ENCODE measurements at places on chromosomes 7 and 10. TPM values are rescaled to one million over a fixed set of nuclear protein-coding genes. Genes with fewer than 3 reads are reported as not detected.

DNA sequence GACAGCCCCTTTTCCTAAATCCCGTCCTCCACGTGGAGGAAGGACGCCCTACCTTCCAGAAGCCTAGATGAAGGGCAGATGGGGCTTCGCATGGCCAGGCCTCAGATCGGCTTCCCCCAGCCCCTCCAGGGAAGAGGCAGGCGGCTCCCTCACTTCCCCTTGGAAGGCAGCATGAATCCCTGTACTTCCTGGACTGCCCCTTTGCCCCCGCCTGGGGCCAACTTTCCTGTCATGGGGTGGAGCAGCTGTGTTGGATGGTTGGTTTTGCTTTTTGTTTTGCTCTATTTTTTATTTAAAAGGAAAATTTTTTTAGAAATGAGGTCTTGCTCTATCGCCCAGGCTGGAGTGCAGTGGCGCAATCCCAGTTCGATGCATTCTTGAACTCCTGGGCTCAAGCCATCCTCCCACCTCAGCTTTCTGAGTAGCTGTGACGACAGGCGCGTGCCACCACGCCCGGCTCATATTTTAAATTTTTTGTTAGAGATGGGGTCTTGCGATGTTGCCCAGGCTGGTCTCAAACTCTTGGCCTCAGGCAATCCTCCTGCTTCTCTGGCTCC lies 27.2 kb downstream of the GTF2IRD1 start:
- peaks cover 3% of the 10 kb centered on the region for H3K4me1 ChIP-seq
- DNase-seq = no peak
- H3K36me3 ChIP-seq = no peaks in the 10 kb centered on the region
- H3K27me3 ChIP-seq = peaks cover 24% of the 10 kb centered on the region
- no peak overlapping the region for H3K27ac ChIP-seq

- no peak for DNase-seq
- peaks cover 59% of the 10 kb centered on the region for H3K4me1 ChIP-seq
- peak overlapping the region; percentile 73 for H3K27ac ChIP-seq
- H3K4me3 ChIP-seq = peak overlapping the region; percentile 14
These were observed 55.0 kb downstream of the PRTFDC1 start for GRCh38 chr10:24897326-24897926.

The SH2D4B gene
- 0.18 TPM for total RNA-seq

DNA sequence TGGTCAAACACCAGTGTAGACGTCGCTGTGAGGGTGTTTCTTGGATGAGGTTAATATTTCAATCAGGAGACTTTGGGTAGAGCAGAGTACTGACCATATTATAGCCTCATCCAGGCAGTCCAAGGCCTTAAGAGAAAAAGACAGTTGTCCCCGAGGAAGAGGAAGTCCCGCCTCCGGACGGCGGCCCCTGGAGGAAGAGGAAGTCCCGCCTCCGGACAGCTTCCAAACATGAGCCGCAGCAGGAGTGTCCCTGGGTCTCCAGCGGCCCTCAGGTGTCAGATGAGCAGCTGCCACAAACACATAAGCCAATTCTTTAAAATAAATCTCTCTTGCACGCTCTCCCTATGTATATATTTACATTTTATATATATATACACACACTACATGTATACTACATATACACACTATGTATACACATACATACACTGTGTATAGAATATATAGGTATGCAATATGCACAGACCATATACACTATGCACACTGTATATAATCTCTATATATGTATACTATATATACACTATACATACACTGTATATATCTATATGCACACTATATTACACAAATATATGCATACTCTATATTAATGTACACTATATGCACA lies 37.5 kb downstream of the PWWP2B start:
- H3K4me3 ChIP-seq = peak overlapping the region; percentile 52
- no peaks in the 10 kb centered on the region for H3K27me3 ChIP-seq
- peak; percentile 63 for DNase-seq
- peak overlapping the region; percentile 19 for H3K27ac ChIP-seq
- H3K36me3 ChIP-seq = no peaks in the 10 kb centered on the region
- H3K4me1 ChIP-seq = no peaks in the 10 kb centered on the region

The FBXL13 gene
- total RNA-seq = 0.82 TPM
